ENCODE measurements at places on chromosomes 5 and 9.
A peak's percentile ranks its signal among the peaks of the same experiment; 100 is the strongest.

- peak; percentile 77 for DNase-seq
Observed at GRCh38 chr9:121154782-121155181, 46.9 kb downstream of the RAB14 start.

DNA sequence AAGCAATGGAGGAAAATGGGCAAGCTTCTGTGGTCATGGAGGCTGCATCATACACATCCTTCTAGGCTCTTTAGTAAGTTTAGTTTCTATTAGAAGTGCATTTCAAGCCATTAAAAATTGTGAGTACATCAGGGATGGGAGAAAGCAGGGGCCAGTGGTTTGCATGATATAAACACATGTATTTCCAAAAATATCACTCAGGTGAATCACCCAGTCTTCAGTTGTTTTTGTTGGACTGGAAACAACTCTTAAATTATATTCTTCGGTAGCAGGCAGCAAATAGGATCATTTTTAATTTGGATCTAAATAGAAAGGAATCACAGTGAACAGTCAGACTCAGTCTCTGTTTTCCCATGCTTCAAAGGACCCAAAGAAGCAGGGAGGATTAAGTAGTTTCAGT is 657.9 kb downstream of the TLR4 start:
- DNase-seq = no peak

DNA sequence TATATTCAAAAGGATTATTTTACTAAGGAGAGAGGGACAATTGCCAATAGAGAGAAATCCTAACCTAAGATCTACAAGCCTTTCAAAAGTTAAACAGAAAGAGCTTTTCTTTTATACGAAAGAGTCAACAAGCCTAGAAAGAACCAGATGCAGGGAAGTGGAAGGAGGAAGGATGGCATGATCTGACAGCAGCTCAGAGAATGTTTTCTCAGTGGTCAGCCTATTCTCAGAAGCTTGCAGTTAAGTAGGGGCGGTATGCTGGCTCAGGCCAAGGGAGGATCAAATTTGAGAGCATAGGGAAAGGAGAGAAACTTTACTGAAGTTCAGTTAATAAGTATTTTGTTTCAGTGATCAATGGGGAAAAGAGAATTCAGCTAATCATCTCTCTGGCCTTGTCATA is 88.0 kb upstream of the FTMT start:
- no peak for DNase-seq

- DNase-seq = no peak
Observed at GRCh38 chr5:91910655-91911054, 527.5 kb upstream of the ARRDC3 start.

- DNase-seq = no peak
Observed at GRCh38 chr5:10502578-10502977, 60.9 kb downstream of the ROPN1L start.

- DNase-seq = no peak
Observed at GRCh38 chr9:1077616-1078015, 27.5 kb downstream of the DMRT2 start.

- DNase-seq = peak; percentile 11
Observed at GRCh38 chr5:77960863-77961396, 184.8 kb upstream of the TBCA start.

- peak; percentile 55 for DNase-seq
Observed at GRCh38 chr9:105245029-105245890, 809 bp downstream of the SLC44A1 start.

- DNase-seq = no peak
Observed at GRCh38 chr5:60020457-60020856, 126.9 kb upstream of the PDE4D start.

GRCh38 chr5:775961-776861 is 8.3 kb downstream of the ZDHHC11B start:
- no peak for DNase-seq

- DNase-seq = peak; percentile 35
Observed at GRCh38 chr5:179343719-179344430, 1.4 kb downstream of the ADAMTS2 start.

DNA sequence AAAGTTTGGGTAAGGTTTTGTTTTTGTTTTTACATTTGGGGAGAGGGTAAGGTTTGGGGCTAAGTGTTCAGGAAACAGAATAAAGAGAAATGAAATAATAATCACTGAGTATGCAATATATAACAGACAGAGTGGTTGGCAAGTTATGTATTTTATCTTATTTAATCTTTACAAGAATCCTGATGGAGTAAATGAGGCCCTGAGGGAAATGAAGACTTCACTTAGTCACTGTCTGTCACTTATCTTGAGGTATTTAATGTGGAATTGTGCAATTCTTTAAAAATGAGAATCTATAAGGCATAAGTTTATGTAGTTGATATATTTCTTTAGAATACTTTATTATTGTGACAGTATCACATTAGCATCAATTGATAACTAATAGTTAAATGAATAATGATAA is 48.1 kb downstream of the TEK start:
- DNase-seq = no peak

GRCh38 chr9:91943478-91944470 is 6.3 kb downstream of the ROR2 start:
- DNase-seq = no peak

- peak; percentile 82 for DNase-seq
Observed at GRCh38 chr9:129131300-129132145, 20.3 kb downstream of the PTPA start.

DNA sequence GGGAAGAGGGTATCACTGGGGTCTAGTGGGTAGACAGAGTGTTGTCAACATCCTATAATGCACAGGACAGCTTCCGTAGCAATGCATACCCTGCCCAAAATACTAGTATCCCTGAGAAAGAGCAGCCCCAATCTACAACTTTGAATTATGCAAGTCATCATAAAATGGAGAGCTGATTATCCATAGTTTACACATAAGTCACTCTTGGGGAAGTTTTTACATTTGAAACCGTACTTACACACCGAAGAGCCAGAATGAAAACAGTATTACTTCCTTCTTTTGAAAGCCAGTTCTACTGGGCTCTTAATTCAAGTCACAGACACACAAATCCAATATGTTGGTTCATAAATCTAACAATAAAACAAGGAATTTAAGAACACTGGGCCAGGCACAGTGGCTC is 21.6 kb downstream of the RNF145 start:
- DNase-seq = no peak

GRCh38 chr9:126915281-126915816 is 767 bp downstream of the RALGPS1 start:
- no peak for DNase-seq

DNA sequence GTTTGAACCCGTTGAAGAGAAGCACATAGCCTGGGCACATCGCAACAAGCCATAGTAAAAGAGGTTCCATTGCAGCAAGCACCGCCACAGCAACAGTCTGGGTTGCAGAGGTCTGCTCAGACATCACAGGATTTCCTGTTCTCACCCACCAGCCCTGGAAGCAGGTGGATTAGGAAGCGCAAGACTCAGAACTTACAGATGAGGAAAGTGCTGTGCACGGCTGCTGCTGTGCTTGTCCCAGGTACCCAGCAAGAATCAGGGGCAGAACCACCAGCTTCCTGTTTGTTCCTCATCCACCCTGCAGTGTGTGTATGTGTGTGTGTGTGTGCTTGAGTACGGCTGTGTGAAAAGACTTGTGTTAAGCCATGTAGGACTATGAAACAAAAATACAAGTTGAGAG is 124.7 kb upstream of the IRX2 start:
- DNase-seq = no peak

GRCh38 chr5:156125118-156125517 is 201.8 kb upstream of the SGCD start:
- DNase-seq = no peak

DNA sequence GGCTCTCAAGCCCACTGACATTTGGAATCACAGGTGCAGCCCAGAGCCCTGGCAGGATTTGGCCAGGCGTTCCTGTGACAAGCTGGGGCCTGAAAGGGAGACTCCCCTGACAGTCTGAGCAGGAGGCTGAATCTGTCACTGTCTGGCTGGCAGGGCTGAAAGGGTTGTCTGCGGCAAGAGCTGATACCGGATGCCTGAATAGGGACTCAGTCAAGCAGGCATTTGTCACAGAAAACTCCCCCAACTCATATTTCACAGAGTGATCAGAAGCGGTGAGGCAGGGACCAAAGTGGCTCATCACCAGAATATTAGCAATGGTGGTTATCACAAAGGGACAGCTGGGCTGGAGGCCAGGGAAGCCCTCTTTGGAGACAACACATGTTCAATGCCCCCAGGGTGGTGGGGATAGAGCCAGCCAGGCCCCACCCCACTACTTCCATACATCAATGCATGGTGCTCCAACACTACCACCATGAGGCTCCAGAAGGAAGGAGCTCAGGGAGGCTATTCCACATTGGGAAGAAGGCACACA is 295.5 kb downstream of the DTWD2 start:
- no peak for DNase-seq

GRCh38 chr9:113579283-113580040 is 115.9 kb downstream of the RGS3 start:
- peak; percentile 78 for DNase-seq

GRCh38 chr9:7560669-7561305 is 238.8 kb downstream of the DMAC1 start:
- DNase-seq = no peak

- DNase-seq = no peak
Observed at GRCh38 chr5:138471052-138471361, 5.7 kb downstream of the EGR1 start.

DNA sequence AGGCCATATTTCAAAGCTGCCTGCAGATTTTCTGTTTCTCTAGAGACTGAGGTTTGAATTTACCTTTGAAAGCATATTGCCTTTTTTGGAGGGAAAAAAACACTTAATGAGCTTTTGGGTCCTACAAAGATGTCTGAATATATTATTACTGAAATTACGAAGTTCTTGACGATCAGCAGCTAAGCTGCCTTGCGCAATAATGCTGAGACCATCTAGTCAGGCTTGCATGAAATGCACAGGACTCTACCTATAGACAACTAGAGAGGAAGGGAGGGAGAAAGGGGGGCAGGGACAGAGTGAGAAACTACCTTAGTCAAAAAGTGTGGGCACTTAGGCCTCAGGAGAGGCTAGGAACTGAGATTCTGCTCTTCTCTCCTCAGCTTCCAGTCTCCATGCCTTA is 175.9 kb upstream of the KIF2A start:
- no peak for DNase-seq

GRCh38 chr5:158626718-158627117 is 473.0 kb downstream of the EBF1 start:
- no peak for DNase-seq

DNA sequence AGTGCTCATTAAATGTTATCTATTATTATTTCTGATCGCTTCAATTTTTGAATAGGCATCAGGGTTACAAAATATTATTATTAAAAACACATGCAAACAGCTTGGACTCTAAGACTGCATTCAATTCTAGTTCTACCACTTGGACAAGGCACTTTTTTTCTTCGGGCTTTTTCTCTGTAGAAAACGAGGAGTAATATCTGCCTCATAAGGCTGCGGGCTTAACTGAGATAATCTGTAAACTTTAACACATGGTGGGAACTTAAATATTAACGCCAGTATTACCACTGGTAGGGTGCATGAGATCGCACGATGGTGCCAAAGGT is 511 bp upstream of the SPDL1 start:
- no peak for DNase-seq

- no peak for DNase-seq
Observed at GRCh38 chr9:37897665-37898064, 6.3 kb downstream of the SLC25A51 start.

DNA sequence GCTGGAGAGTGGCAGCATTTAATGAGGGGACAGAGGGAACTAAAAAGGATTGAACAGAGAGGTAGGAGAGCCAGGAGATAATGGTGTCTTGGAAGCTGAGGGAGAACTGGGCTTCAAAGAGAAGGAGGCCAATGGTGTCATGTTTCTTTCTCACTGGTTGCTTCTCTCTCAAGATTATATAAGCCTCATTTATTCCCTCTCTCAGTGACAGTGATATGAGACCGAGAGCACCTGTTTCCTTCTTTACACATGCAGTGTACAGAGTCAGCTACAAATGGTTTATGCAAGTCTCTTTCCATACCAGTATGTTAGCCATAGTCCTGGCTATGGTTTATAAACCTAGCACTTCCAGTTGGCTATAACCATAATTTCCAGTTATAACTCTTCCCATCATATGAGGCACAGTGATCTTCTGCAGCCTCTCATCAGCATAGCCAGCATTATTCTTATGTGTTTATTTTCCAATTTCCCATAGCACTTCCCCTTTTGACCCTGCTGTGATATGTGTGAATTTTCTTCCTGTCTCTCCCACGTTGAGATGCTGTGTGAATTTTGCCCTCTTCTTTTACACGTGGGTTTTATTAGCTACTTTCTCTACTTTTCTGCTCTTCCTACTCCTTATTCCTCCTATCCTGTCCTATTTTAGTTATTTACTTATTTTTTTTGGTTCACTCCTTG is 71.2 kb downstream of the UNC13B start:
- DNase-seq = no peak

- peak; percentile 35 for DNase-seq
Observed at GRCh38 chr9:89701221-89701798, 96.5 kb downstream of the GADD45G start.

DNA sequence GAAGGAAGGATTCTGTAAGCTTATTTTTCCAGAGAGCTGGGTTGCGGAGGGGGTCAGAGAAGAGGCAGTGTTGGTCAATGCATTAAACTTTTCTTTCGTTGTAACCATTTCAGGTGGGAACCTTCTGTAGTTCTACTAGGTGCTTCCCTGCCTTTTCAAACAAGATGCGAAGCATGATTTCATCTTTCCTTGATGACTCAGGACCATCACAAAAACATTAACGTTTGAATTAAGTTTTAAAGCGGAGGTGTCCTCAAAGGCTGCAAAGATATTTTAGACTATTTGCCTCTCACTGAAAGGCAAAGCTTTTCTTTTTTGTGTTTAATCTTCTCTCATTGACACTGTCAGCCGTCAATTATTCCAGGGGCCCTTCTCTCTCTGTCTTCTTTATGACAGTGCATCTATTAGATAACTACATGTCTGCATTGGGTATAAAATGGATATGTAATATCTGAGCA is 26.3 kb upstream of the FAT2 start:
- no peak for DNase-seq

DNA sequence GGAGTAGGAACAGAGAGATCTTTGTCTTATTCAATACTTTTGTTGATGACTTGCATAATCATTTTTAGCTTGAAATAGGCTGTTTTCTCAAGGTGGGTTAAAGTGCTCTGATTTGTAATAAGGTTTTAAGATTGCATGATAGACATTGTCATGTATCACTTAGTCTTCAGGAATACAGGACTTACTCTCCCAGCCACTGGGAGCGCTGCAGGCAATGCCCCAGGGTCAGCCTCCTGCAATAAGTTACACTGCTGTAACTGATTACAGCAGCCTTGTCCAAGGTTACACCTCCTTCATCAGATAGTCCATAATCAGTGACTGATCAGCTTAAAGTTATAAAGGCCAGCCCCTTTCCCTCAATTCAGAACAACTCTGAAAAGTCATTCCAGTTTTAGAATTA is 218.6 kb downstream of the ESM1 start:
- no peak for DNase-seq

DNA sequence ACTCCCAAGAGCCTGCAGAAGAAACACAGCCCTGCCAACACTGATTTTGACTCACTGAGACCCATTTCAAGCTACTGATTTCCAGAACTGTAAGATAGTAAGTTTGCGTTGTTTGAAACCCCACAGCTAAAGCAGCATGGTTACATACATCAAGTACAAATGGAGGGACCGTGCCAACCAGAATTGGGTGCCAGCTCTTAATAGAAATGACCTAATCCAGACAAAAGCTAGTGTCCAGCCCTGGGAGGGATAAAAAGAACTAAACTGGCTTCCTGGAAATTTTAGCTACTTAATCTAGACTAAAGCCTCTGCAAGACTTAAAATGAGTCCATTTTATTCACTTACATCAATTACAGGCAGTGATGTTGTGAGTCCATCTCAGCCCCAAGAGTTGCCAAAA is 122.6 kb downstream of the ADAMTS12 start:
- DNase-seq = no peak

GRCh38 chr9:21160178-21160577 is 6.3 kb downstream of the IFNA21 start:
- DNase-seq = peak; percentile 64

GRCh38 chr9:2413160-2413805 is 208.3 kb upstream of the VLDLR start:
- no peak for DNase-seq

Measured in hematopoietic multipotent progenitor cell treated with erythropoietin and hydrocortisone succinate and interleukin-3 and kit ligand, for 6 days (in vitro differentiated cells).